Karpas-422 (cell line): ENCODE measurements at places on chromosomes 4 and X. TPM values are rescaled to one million over a fixed set of nuclear protein-coding genes. Genes with fewer than 3 reads are reported as not detected.

DNA sequence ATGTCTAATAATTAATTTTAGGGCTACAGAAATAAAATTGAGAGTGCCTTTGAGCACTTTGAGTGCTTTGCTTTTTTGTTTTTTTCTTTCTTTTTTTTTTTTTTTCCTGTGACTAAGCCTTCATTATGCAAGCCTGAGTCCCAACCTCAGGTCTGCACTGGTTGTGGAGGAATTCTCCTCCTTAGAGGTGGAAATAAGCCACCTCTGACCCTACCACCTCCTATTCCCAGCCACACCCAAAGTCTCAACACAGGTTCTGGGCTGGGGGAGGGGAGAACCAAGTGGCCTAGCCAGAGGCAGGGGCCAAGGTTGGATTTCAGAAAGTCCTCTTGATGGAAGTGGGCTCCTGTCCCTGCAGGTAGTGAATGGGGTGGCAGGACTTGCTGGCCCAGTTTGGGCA, 180.2 kb downstream of the ARAP2 start:
- H3K27ac ChIP-seq: no peak overlapping the region
- H3K4me1 ChIP-seq: no peaks in the 10 kb centered on the region
- no peak for DNase-seq
- no peaks in the 10 kb centered on the region for H3K36me3 ChIP-seq
- H3K4me3 ChIP-seq: no peak overlapping the region

DNA sequence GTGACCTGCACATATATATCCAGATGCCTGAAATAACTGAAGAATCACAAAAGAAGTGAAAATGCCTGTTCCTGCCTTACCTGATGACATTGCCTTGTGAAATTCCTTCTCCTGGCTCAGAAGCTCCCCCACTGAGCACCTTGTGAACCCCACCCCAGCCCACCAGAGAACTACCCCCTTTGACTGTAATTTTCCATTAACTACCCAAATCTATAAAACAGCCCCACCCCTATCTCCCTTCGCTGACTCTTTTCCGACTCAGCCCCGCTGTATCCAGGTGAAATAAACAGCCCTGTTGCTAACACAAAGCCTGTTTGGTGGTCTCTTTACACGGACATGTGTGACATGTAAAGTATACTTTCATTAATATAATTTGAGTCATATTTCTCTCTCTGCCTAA, 320.3 kb upstream of the TECRL start:
- no peak overlapping the region for H3K4me3 ChIP-seq
- DNase-seq: no peak
- H3K27me3 ChIP-seq: no peaks in the 10 kb centered on the region
- no peak overlapping the region for H3K27ac ChIP-seq
- no peaks in the 10 kb centered on the region for H3K36me3 ChIP-seq
- H3K4me1 ChIP-seq: no peaks in the 10 kb centered on the region

GRCh38 chr4:119897260-119897659, 169.4 kb downstream of the MAD2L1 start:
- no peaks in the 10 kb centered on the region for H3K4me1 ChIP-seq
- no peak overlapping the region for H3K4me3 ChIP-seq
- no peaks in the 10 kb centered on the region for H3K27me3 ChIP-seq
- H3K27ac ChIP-seq: no peak overlapping the region
- no peak for DNase-seq

DNA sequence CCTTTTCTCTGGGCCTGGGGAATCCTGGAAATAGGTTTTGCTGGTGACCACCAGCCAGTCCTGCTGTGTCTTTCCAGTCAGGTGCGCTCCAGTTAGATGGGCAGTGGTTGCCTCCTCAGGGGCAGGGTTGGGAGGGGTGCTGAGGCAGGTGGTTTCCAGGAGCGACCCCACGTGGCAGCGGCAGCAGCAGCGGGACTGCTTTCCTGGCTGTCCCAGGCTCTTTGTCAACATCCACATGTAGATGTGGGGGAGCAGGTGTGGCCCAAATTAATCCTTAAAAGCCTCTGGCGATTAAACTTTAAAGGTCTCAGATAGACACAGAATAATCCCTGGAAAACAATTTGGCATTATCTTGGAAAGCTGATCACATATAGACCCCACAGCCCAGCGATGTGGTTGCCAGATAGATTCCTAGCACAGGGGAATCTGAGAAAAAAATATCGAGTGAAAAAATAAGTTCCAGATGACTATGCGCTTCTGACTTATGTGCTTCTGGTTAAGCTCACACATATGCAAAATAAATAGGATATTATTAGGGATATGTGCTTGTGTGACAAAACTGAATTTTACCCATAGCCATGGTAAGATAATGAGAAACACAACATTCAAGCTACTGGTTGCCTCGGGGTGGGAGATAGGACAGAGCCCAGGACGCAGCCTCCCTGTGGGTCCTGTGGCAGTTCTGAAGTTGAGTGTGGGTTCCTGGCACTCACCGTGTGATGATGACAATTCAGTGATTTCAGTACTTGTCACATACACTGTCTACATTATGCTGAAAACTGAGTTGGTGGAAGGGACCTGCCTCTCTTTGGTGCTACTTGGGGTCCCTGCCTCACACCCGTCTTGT, 336.4 kb downstream of the ARHGAP10 start:
- no peaks in the 10 kb centered on the region for H3K36me3 ChIP-seq
- no peak overlapping the region for H3K27ac ChIP-seq
- no peak overlapping the region for H3K4me3 ChIP-seq
- no peak for DNase-seq
- H3K27me3 ChIP-seq: no peaks in the 10 kb centered on the region

DNA sequence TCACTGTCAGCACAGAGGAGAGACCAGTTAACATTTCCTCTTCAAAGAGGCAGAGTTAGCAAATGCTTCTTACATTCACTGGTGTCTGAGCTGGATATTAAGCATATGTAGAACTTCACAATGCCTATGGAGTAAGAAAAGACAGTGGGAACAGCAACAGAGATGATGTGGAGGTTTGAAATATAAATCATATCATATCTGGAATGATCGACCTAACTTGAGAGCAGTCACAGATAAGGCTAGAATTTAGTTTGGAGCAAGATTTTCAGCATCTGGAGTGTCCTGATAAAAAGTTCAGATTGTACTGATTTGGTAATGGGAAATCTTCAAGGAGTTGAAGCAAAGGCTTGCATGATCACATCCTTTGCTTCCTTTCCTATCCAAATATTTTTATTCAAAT, 90.5 kb upstream of the ANKRD50 start:
- no peak overlapping the region for H3K4me3 ChIP-seq
- no peaks in the 10 kb centered on the region for H3K27me3 ChIP-seq
- no peaks in the 10 kb centered on the region for H3K4me1 ChIP-seq
- DNase-seq: no peak
- H3K27ac ChIP-seq: no peak overlapping the region

DNA sequence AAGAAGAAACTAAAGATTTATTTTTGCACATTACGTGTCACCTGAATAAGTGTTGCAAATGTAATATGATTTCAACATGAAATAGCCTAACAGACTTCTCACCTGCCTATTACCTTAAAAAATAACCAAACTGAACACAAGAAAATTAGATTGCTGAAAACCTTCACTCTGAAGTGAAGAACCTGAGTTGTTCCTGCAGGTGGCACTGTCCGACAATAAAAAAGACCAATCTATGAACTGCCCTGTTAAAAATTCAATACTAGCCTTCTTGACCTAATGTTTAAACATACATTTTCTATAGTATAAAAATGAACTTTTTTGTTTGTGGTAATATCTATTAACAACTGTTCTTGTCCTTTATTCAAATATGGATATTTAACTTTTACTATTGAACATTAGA, 69.2 kb upstream of the PNPLA4 start:
- peak; percentile 80 for DNase-seq
- no peaks in the 10 kb centered on the region for H3K36me3 ChIP-seq
- no peak overlapping the region for H3K27ac ChIP-seq
- no peak overlapping the region for H3K4me3 ChIP-seq
- H3K4me1 ChIP-seq: no peaks in the 10 kb centered on the region

DNA sequence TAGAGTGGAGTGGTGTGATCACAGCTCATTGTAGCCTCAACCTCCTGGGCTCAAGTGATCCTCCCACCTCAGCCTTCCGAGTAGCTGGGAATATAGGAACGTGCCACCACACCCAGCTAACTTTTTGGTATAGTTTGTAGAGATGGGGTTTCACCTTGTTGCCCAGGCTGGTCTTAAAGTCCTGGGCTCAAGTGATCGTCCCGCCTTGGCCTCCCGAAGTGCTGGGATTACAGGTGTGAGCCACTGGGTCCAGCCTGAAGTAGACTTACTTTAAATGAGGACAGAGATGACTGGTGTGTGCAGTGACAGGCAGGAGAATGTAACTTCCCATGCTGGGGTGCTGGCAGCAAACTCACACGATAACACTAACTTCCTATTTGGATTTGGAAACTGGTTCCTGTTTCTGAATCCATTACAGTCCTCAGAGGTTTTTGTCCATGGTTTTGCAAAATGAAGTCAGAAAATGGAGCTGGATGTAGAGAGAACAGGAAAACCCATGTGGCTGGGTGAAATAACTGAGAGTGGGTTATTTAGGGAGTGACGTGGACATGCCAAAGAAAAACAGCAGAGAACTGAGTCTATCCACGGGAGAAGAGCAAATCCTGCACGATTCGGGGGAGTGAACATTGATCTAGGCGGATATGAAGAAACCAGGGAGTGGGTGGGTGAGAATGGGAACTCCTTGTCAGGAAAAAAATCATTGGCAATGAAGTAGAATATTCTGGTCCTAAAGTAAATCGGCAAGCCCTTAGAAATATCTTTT, 95.6 kb downstream of the GATB start:
- no peaks in the 10 kb centered on the region; the same call in 1 of the 2 replicates for H3K4me1 ChIP-seq
- DNase-seq: no peak
- H3K27ac ChIP-seq: no peak overlapping the region
- H3K27me3 ChIP-seq: no peaks in the 10 kb centered on the region

DNA sequence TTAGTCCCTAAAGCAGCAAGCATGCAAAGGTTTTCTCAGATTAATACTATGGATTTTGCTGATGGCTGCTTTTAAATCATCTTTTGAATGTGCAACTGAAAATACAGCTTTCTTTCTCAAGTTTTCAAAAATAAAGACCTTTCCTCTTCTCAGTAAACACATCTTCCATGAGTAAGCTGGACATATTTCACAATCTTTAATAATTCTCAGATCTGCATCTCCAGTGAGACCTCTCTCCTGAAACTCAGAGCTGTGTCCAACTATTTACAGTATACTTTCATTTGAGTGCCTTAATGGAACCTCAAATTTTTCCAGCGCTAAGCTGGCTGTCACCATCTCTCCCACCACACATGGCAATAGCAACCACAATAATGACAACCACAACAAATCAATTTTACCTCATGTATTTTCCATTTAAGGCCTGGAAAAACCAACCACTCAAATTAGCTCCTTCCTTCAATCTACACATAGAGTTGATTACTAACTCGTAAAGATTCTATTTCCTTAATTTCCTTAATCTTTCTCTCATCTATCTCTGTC, 192.4 kb upstream of the RPL34 start:
- no peaks in the 10 kb centered on the region for H3K36me3 ChIP-seq
- no peak for DNase-seq
- no peak overlapping the region for H3K27ac ChIP-seq
- H3K27me3 ChIP-seq: no peaks in the 10 kb centered on the region
- no peak overlapping the region for H3K4me3 ChIP-seq
- H3K4me1 ChIP-seq: no peaks in the 10 kb centered on the region

GUCY1A1 gene
- total RNA-seq: 3.0 and 6.1 TPM in 2 replicates

PABPC5 gene
- total RNA-seq: not detected in 2 replicates

C4orf51 gene
- not detected in 2 replicates for total RNA-seq

ZNF732 gene
- total RNA-seq: 0.25 and 1.0 TPM in 2 replicates

F11 gene
- total RNA-seq: 0.34 TPM in 1 of 2 replicates, not detected in the other
